NCI-H1092 (cell line): ENCODE measurements at places on chromosomes 6 and 20.
A peak's percentile ranks its signal among the peaks of the same experiment; 100 is the strongest.

GRCh38 chr20:31811796-31812728, 7.1 kb upstream of the MYLK2 start:
- DNase-seq = no peak

DNA sequence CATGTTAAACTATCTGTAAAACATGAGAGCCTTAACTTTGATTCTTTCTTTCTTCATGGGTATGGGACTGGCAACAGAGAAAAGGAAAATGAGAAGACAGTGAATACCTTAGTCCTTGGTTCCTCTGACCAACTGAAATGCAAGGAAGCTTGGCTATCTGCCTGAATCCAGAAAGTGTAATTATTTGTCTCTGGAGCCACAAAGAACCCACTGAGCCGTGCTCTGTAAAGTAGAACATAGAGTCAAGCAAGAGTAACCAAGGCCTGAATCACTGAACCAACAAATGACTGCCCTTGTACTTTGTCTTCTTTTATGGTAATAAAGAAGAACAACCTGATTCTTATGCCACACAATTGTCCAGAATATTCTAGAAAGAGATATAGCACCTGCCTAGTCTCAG, 27.6 kb downstream of the PKHD1 start:
- no peak for DNase-seq

DNA sequence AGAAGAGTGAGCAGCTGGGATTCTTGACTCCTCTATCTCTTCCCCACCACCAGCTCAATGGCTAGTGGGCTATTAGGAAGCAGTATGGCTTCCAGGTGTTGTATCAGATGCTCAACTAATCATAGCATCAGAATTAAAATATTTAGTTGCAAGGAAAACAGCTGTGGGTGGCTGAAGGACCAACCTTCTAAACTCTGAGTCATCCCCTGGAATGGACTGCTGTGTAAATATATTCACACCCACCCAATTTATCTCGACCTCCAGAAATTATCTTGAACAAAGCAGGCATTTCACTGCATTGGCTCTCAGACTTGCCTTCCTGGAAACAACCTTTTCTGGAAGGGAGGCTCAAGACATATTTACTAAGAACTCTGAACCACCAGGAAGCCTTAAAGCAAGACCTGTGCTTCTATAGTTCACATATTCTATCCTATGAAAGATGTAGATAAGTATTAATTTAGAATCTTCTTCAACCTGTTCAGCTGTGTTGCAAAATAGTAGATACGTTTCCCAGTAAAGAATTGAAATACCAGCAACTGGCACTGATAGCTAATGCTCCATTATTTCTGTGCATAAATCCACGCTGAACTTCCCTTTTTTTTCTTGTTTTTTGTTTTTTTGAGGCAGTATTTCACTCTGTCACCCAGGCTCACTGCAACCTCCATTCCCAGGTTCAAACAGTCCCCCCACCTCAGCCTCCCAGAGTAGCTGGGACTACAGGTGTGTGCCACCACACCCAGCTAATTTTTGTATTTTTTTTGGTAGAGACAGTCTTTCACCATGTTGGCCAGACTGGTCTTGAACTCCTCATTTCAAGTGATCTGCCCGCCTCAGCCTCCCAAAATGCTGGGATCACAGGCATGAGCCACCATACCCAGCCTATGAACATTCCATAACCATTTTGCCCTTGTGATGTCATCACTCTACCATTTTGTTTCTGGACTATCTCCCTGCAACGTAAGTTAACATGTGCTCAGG, 56.9 kb upstream of the CD2AP start:
- DNase-seq = no peak

DNA sequence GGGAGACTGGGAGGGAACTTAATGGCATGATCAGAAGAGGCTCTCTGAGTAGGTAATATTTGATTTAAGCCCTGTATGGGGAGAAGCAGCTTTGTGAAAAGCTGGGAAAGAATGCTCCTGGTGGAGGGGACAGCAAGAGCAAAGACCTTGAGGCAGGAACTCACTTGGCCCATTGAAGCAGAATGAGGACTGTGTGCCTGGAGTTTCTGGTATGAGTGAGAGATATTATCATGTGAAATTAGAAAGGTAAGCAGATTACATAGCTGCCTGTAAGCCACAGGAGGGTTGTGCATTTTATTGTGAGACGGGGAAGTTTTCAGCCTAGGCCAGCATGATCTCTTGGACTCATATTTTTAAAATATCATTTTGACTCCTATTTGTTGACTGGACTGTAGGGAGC, 502.1 kb downstream of the DHX35 start:
- DNase-seq = no peak

- DNase-seq = no peak
Observed at GRCh38 chr6:56579155-56579851, 63.4 kb downstream of the DST start.

DNA sequence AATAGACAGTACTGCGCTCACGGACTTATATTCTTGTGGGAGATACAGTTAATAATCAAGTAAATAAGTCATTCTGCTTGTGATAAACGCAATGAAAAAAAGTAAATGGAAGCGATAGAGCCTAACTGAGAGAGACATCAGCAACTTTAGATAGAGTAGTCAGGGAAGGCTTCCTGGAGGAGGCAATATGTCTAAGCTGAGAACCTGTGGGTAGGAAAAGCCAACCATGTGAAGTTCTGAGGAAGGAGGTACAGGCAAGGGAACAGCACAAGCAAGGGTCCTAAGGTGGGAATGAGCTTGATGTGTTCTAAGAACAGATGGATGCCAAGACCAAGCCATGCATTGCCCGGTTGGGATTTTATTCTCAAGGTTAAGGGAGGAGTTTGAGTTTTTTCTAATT, 7.2 kb upstream of the KCNB1 start:
- no peak for DNase-seq

- no peak for DNase-seq
Observed at GRCh38 chr6:159978291-159979135, 9.6 kb downstream of the IGF2R start.

GRCh38 chr6:143248359-143248758, 187.7 kb downstream of the AIG1 start:
- no peak for DNase-seq

DNA sequence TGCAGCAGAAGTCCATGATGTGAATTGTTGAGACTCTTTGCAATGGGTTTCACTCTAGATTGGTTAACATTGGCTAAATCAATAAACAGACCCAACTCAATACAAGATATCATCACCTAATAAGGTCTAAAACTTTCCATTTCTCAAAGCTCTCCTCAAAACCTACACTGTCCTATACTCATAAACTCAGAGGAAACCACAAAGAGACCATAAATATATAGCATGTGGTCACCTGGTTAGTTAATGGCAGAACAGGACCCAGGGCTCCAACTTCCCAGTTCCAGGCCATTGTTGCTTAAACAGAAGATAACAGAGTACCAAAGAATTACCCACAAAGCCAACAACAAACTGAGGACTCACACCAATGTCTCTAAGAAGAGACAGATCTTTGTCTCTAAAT, 12.0 kb downstream of the RTN4IP1 start:
- DNase-seq = no peak

GRCh38 chr20:5642155-5642981, 107.8 kb upstream of the SHLD1 start:
- DNase-seq = no peak

- no peak for DNase-seq
Observed at GRCh38 chr20:51385646-51386530, 156.6 kb downstream of the NFATC2 start.

DNA sequence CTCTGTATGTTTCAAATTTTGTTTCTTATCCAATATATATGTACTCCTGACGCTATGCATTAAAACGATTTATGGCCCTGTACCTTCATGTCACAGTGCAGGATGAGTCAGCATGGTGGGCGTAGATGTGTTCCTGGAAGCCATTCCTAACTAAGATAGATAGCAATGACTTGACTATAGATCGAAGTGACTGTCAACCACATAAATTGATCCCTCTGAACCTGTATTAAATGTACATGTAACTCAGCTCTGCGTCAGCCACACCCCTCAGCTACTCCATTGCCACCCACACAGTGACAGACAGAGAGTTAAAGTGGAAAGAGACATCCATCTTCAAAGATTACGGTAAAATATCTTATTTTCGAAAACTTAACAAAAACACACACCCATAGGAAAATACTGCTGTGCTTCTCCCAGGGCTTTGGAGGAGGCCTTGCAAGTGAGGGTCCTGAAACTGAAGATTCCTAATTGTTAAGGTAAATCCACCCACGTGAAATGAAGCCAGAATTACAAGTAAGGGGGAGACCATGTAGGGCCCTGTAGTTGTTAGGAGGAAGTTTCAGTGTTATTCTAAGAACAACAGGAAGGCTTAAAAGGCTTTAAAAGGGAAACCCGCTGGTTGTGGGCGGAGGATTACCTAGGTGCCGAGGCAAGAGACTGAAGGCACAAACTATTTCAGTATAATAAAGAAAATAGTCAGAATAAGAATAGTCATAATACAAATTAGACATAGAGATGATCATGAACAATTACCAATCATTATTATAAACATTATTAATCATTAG, 10.3 kb upstream of the RAD21L1 start:
- DNase-seq = no peak

DNA sequence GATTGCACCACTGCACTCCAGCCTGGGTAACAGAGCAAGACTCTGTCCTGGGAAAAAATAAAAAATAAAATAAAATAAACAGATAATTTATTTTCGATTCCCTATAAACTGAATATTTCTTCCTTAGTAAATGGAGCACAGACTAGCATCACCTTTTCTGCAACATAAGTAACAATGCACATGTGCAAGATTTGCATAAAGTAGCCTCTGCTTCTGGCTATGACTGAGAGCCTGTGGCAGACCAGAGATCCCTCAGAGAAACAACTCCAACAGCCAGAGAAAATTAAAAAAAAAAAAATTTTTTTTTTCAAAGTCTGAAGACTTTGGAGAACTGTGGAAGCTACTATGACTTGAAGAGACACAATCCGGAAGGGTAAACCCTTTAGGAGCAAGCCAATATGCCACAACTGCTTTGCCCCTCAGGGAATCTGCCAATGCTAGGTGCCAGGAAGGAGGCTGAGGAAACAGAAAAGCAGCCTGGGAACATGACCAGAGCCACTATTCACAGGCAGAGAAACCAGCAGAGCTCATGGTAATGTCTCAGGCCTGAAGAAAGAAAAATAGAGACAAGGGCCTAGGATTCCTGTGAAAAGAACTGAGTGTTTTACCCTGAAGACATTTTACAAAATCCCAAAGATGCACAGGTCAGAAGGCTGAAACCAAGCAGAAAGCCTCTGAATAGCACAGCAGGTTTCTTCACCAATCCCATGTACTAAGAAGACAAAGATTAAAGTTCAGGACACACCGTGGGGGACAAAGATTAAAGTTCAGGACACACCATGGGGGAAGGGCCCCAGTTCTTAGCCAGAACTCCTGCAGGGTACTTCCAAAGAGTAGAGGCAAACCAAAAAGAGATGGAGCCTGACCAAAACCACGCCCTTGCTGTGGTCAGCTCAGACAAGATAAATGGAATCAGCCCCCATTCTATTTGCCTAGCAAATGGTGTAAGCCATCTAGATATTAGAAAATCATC, 25.8 kb downstream of the B4GALT5 start:
- DNase-seq = no peak

- DNase-seq = peak; percentile 75
Observed at GRCh38 chr20:34825530-34826362, at the start of gene NCOA6. Gene NCOA6, minus strand, starts transcription at chr20:34825651. Its CDS starts 43,296 bp downstream, at chr20:34782355.
